ENCODE measurements at places on chromosomes 11 and 22. TPM values are rescaled to one million over a fixed set of nuclear protein-coding genes. Genes with fewer than 3 reads are reported as not detected.

- peak overlapping the region; percentile 79 for H3K4me3 ChIP-seq
- DNase-seq = peak; percentile 70
- no peaks in the 10 kb centered on the region for H3K27me3 ChIP-seq
- peak overlapping the region; percentile 97 for H3K27ac ChIP-seq
- no peaks in the 10 kb centered on the region for H3K36me3 ChIP-seq
Observed at GRCh38 chr22:30424534-30425326, 838 bp upstream of the MTFP1 start.

- no peak overlapping the region for H3K27ac ChIP-seq
- DNase-seq = no peak
- H3K4me3 ChIP-seq = no peak overlapping the region
- no peaks in the 10 kb centered on the region for H3K27me3 ChIP-seq
- H3K36me3 ChIP-seq = no peaks in the 10 kb centered on the region
Observed at GRCh38 chr11:56410801-56411200, 1.7 kb upstream of the OR5AL1 start.

- H3K27ac ChIP-seq = no peak overlapping the region
- H3K27me3 ChIP-seq = no peaks in the 10 kb centered on the region
- peaks cover 23% of the 10 kb centered on the region for H3K4me1 ChIP-seq
Observed at GRCh38 chr22:32747588-32747987, 53.9 kb upstream of the TIMP3 start.

- no peak overlapping the region for H3K4me3 ChIP-seq
- no peaks in the 10 kb centered on the region for H3K4me1 ChIP-seq
- no peaks in the 10 kb centered on the region for H3K36me3 ChIP-seq
- H3K27me3 ChIP-seq = no peaks in the 10 kb centered on the region
- DNase-seq = peak; percentile 50
- H3K27ac ChIP-seq = no peak overlapping the region
Observed at GRCh38 chr11:114610984-114611944, 15.7 kb upstream of the NXPE4 start.

- no peak overlapping the region for H3K4me3 ChIP-seq
- no peak overlapping the region for H3K27ac ChIP-seq
- H3K36me3 ChIP-seq = no peaks in the 10 kb centered on the region
- peaks cover 6% of the 10 kb centered on the region for H3K4me1 ChIP-seq
- H3K27me3 ChIP-seq = no peaks in the 10 kb centered on the region
Observed at GRCh38 chr22:19111140-19111539, 11.1 kb downstream of the DGCR2 start.

DNA sequence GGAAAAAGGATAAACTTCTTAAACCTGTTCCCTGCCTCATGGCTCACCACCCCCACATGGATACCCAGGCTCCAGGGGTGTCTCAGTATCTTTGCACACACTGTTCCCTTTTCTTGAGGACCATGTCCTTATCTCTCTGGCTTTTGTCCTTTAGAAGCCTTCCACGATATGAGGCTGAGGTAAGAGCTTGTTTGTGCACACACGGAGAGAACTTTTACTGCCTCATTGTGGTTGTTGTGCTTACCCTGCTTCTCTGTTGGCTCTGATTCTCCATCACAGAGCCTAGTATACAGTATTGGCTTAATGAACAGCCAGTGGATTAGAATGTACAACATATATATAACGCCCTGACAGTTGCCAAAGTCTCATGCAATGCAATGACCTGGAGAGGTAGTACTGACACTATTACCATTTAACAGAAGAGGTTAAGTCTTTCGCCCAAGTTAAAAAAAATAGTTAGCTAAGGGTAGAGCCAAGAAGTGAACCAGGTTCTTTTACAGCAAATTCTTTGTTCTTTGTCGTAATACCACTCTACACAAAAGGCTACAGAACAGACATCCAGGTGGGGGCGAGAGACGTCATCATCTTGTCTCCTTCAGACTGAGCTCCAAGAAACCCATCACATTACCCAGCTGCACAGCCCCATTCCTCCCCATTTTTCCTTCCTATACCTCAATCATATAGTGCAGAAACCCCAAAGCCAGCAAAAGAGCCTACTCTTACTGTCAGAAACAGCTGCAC lies 117.3 kb downstream of the PLEKHA7 start:
- H3K27ac ChIP-seq = no peak overlapping the region
- 0 out of 2 replicates have a peak, but pooled peaks cover 9% of the 10 kb centered on the region for H3K27me3 ChIP-seq
- H3K36me3 ChIP-seq = no peaks in the 10 kb centered on the region

DNA sequence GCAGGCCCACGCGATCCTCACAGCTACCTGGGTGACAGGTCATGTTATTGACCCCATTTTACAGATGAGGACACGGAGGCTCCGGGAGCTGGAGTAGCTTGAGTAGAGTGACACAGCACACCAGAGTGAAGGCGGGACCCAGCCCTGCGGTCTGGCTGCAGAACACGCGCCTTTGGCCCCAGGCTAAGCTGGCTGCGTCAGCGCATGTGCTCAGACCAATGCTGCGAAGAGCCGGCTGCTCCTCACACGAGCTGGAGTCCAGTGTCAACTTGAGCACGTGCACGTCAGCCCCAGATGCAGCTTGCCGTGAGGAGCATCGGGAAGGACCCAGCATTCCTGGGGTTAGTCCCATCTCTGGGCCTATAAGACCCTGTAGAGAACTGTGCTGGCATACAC lies 49.9 kb downstream of the SCUBE1 start:
- no peaks in the 10 kb centered on the region for H3K36me3 ChIP-seq
- H3K4me3 ChIP-seq = no peak overlapping the region
- no peak overlapping the region for H3K27ac ChIP-seq
- peaks cover 10% of the 10 kb centered on the region for H3K27me3 ChIP-seq
- no peaks in the 10 kb centered on the region for H3K4me1 ChIP-seq

DNA sequence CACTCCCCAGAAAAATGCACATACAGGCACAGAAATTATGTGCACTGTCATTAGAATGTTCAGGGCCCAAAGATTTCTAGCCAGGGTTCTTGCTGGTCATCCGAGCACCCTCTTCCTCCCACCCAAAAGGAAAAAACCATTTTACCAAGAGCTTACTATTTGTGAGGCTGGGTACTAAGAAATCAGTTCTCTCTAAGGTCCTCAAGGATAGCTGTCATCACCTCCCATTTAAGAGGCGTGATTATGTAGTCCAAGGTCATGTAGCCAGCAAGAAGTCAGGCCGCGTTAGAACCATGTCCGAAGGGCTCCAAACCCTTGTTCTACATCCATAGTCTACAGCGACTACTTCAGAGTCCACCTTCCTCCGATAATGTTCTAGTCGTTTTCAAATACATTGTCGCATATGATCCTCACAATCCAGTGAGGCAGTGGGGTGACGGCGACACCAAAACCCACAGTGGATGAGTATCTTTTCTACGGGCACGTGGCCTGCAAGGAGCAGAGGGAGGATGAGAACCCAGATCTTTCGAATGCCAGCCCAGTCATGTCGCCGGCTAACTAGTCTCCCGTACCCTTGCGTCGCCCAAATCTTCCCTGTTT lies 634 bp downstream of the TIMM8B start:
- H3K4me3 ChIP-seq = peak overlapping the region; percentile 88
- H3K4me1 ChIP-seq = peaks cover 28% of the 10 kb centered on the region
- peak; percentile 69 for DNase-seq
- no peaks in the 10 kb centered on the region for H3K27me3 ChIP-seq

DNA sequence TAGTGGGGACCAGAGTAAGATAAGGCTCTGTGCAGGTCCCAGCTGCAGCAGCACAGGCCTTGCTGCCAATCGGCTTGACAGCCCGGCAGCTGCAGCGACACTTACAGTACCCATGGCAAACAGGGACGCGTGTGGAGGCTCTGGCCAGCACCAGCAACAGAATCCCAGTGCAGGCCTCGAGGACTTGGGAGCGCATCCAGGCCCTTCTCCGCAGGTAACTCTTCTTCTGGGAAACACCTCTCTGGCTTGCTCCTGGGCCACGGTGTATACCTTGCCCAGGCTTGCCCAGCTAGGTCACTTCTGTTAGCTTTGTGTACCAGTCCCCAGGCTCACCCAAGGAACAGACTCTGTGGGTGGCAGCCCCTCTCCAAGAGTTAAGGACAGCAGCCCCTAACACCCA lies 126.7 kb downstream of the CTTN start:
- no peak overlapping the region for H3K4me3 ChIP-seq
- H3K27me3 ChIP-seq = no peaks in the 10 kb centered on the region
- H3K36me3 ChIP-seq = no peaks in the 10 kb centered on the region
- no peak for DNase-seq
- no peaks in the 10 kb centered on the region for H3K4me1 ChIP-seq
- H3K27ac ChIP-seq = no peak overlapping the region

- no peak for DNase-seq
- H3K27ac ChIP-seq = no peak overlapping the region
- no peaks in the 10 kb centered on the region for H3K36me3 ChIP-seq
- no peaks in the 10 kb centered on the region for H3K4me1 ChIP-seq
- no peak overlapping the region for H3K4me3 ChIP-seq
- no peaks in the 10 kb centered on the region for H3K27me3 ChIP-seq
Observed at GRCh38 chr22:49436056-49436455, 391.6 kb downstream of the BRD1 start.

GRCh38 chr11:66346476-66347424 lies 679 bp downstream of the B4GAT1 start:
- H3K27me3 ChIP-seq = no peaks in the 10 kb centered on the region
- peak overlapping the region; percentile 81 for H3K4me3 ChIP-seq
- DNase-seq = peak; percentile 51
- peak overlapping the region; percentile 38 for H3K27ac ChIP-seq

GRCh38 chr22:23122216-23122957 lies 19.4 kb downstream of the RSPH14 start:
- H3K4me3 ChIP-seq = no peak overlapping the region
- no peak for DNase-seq
- no peaks in the 10 kb centered on the region for H3K36me3 ChIP-seq
- no peaks in the 10 kb centered on the region for H3K4me1 ChIP-seq
- H3K27me3 ChIP-seq = peaks cover 5% of the 10 kb centered on the region

DNA sequence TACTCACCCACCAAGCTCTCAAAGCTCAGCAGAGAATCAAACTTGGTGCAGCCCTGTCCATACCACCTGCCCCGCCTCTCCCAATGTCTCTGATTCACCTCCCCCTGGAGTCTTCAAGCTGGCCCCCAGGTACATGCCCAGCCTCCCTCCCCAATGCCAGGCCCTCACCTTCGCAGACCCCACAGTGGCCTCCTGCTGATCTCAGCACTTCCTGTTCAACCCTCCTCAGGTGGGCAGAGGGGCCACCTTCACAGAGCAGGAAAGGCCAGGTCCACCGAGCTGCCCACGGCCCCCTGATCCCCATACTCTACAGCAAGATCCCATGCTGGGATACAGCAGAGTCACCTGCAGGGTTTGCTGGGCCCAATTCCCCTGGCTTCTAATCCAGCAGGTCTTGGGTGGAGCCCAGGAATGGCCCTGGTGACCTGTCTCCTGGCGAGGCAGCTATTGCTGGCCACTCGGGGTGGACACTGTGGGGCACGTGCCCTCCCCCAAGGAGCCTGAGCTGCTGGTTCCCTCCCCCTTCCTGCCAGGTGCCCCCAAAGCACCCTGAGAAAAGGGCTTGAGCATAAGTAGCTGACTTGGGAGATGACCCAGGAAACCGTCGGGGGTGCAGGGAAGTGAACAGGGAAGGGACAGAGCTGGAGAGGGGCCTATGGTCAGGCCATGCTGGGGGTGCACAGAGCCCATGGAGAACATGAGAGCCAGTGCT lies 150.7 kb downstream of the BRD1 start:
- H3K27me3 ChIP-seq = peaks cover 2% of the 10 kb centered on the region
- no peaks in the 10 kb centered on the region for H3K4me1 ChIP-seq
- H3K4me3 ChIP-seq = no peak overlapping the region
- DNase-seq = no peak
- H3K27ac ChIP-seq = no peak overlapping the region

GRCh38 chr11:109894242-109894641 lies 198.9 kb upstream of the ZC3H12C start:
- H3K27ac ChIP-seq = no peak overlapping the region
- no peaks in the 10 kb centered on the region for H3K4me1 ChIP-seq
- DNase-seq = no peak
- H3K36me3 ChIP-seq = no peaks in the 10 kb centered on the region

DNA sequence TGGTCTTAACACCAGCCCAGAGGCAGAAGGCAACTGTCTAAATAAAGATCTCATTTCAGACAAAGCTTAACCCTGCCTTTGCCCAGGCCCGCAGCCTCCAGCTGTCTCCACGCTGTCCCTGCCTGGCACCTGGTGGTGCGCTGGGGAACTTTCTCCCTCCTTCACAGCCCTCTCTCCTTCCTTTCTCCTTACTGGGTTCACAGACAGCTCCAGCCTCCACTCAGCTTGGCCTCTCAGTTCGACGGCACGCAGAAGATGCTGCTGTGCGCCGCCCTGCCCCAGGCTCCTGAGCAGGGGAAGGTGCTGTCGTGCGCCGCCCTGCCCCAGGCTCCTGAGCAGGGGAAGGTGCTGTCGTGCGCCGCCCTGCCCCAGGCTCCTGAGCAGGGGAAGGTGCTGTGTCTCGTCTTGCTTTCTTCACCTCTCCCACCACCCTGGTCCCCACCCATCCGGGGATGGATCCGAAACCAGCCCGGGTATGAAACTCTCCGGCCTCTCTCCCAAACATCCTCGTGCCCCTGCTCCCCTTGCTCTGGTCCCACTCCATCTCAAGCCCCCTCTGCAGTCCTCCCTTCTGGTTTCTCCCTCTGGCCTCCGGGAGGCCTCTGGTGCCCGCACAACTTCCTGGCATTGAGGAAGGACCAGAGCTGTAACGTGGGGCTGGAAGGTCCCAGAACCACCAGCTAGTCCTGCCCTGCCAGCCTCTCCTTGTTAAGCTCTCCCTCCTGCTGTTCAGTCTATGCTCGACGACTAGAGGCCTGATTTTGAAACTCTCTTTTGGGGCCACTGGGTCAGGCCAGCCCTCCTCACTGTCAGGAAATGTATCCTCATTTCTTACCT lies 22.9 kb upstream of the JAM3 start:
- peaks cover 7% of the 10 kb centered on the region for H3K4me1 ChIP-seq
- no peak overlapping the region for H3K27ac ChIP-seq
- no peaks in the 10 kb centered on the region for H3K27me3 ChIP-seq
- no peaks in the 10 kb centered on the region for H3K36me3 ChIP-seq

The NCR3LG1 gene
- total RNA-seq = 5.1 TPM

The SNX32 gene
- total RNA-seq = not detected

The PRODH gene
- not detected for total RNA-seq

The CRYAB gene
- total RNA-seq = 104 TPM

The SNU13 gene
- 113 TPM for total RNA-seq

The SSTR3 gene
- not detected for total RNA-seq

The SUN2 gene
- total RNA-seq = 146 TPM

The TSPAN32 gene
- not detected for total RNA-seq

The FAM111B gene
- total RNA-seq = 4.5 TPM
